ENCODE measurements at places on chromosomes 7 and 10.

GRCh38 chr10:79381804-79382221 is 34.5 kb downstream of the PPIF start:
- DNase-seq = no peak

- no peak for DNase-seq
Observed at GRCh38 chr7:70704831-70705346, 427.1 kb upstream of the GALNT17 start.

GRCh38 chr7:54757711-54758110 is 1.3 kb downstream of the SEC61G start:
- no peak for DNase-seq

DNA sequence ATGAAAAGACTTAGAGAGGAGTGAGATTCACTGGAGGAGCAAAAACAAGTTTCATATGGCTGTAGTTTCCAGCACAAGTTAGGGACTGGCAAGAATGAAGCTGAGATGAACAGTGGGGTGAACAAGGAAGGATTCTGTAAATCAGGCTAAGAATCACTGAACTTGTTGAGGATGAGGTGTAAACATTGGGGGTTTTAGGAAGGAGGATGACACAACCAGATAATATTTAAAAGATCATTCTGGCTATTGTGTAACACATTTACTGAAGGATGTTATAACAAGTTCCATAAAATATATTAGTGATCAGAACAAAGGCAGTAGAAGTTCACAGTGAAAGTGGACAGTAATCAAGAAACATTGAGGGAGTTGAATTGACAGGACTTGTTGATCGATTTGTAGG is 68.9 kb downstream of the CD36 start:
- DNase-seq = no peak

DNA sequence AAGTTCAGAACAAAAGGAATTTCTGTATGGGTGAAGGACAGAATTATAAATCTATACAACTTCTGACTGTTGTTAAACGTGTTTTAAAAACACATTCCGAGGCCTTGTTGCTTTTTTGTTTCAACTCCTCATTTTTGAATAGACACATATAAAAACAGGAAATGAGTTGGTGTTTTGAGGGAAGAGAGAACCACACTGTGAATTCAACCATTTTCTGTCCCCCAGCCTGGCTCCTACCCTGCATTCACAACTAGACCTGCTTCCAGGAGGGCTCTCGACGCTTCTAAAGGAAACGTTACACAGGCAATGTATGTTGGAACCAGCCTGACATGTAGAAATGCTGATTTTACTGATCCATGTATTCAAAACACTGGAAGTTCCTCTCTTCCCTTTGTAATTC is 76.5 kb downstream of the OR13A1 start:
- no peak for DNase-seq

GRCh38 chr7:36682102-36682501 is 42.2 kb downstream of the AOAH start:
- DNase-seq = no peak

DNA sequence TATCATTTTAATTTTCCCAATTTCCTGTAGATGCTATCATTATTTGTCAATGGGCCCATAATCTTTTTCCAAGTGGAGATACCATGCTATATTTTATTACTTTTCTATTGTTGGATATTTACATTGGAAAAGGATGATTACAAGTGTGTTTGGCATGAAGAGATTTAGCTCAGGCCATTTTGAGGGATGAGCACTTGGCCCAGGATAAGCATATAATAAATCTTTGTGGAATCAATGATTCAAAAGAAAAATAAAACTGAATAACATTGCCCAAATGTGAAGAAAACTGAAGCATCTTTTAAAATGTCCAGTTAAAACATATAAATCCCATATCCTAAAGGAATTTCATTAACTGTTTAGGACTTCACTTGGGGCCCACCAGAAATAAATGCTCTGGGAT is 260.9 kb upstream of the BMPER start:
- no peak for DNase-seq

- DNase-seq = no peak
Observed at GRCh38 chr10:35495521-35496119, 109.5 kb upstream of the GJD4 start.

DNA sequence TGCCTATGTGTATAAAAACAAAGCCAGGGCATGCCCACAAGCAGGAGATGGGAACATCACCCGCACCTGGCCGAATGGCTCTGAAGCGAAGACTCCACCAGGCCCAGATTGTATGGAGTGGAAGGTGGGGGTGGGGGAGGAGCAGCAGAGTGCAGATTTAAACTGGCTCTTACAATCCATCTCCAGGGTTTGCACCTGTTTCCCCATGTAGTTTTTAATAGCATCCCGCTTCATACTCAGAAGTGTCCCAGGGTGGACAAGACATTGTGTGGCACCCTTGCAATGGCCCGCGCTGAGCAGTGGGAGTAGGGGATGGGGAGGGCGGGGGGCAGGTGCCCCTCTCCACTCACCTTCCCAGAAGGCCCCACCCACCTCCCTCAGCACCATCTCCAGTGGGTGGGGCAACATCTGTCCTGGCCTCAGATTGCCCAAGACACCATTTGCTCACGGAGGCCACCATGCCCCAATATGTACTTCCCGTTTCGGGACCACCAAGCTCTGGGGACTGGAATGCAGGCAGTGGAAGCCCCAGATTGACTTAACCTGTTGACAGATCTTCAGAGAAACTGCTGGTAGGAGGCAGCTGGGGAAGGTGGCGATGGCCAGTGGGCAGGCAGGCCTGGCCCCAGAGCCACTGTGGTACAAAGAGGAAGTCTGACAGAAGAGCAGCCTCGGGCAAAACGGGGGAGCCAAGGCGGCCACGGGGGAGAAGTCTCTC is 23.0 kb downstream of the VSIR start:
- DNase-seq = no peak

GRCh38 chr7:84697506-84697905 is 489.4 kb downstream of the SEMA3D start:
- DNase-seq = no peak

DNA sequence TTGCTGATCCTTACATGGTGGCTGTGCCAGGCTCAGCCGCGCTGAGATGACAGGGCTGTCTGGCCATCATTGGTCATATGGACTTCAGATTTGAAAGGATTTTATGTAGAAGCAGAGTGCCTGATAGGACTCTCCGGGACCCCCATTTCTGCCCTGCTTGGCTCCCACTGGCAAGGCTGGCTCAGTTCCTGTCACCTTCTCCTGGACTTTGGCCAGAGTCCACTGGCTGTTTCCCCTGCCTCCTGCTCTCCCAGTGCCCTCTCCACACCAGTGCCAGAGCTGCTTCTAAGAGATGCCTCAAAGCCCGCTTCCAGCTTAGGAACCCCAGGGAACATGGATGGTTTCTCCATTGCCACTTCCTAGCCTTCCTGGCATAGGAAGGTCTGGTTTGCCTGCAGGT is 5.1 kb upstream of the SH2D4B start:
- DNase-seq = no peak

DNA sequence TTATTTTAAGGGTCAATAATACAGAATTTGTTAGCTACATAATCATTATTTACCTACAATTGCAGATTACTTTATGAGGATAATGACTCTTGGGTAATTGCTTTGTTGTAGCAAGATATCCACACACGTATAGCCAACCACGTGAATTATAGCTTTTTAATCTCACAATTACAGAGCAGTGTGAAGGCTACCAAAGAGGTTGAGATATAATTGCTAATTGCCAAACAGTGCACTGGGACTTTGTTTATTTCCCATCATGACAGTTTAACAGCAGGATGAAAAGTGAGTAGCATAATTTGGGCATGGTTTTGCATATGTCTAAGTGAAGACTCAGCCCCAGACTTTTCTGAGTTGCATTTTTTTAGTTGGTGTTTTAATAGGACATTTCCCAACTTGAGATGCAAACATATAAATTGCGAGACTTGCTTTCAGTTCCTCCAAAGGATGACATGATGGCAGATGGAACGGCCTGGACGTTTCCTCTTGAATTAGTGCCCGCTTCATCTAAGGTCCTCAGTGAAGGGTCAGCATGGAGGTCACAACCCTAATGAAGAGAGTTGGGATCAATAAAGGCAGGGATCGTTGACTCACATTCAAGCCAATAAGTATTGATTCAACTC is 180.7 kb upstream of the GPR26 start:
- DNase-seq = no peak

- no peak for DNase-seq
Observed at GRCh38 chr10:51770709-51771108, 71.3 kb upstream of the CSTF2T start.

DNA sequence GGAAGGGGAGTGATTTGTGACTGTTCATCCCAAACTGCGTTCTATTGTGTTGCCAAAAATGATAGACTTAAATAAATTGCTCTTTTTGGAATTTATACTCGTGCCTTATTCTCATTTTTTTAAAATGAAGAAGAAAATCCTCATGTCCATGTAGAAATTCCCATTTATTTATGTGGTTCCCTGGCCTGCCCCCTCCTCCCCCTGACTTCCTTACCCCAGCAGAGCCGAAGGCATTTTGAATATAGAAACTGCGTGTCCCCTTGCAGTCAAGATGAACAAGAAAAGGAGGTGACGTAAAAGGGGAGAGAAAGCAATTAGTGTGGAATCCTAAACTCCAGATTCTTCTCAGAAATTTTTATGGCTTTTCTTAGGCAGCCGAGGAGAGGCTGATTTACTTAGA is 126.1 kb downstream of the FAM204A start:
- DNase-seq = no peak

DNA sequence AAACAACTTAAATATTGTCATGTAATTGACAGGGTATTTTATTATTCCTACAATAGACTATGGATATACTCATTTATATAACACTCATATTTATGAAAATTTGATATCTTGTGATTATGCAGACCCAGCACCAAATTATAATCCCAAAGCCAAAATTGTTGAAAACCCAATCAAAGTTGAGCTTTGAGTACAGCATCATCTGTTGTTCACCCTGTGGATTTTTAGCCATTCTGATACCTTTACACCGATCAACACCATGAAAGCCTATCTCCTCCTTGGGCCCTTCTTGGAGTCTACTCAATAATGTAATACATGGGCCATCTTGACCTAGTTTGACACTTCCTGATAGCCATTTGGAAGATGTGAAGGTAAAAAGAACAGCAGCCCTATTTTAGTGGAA is 49.5 kb downstream of the AASS start:
- DNase-seq = no peak

DNA sequence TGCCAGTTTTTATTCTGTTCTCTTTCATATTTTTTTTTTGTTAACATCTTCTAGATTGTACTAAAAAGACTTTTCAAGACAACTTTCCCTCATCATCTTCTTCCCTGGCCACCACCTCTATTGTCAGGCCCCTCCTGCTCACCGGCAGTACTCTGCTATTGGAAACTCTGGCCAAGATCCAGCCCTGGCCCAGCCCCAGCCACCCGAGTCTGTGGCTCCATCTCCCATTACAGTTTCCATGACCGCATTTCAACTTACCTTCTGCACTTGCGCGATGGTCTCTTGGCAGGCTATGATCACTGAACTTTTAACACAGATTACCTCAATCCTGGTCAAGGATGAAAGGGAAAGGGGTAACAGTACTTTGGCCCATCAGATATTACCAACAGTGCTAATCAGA is 137.7 kb upstream of the POM121L12 start:
- DNase-seq = no peak

GRCh38 chr10:54800741-54801421 is at the start of gene PCDH15:
PCDH15 (minus strand) TSS chr10:54801231; CDS start chr10:54664262, 136,969 bp downstream.
- no peak for DNase-seq

GRCh38 chr10:88754287-88754686 is 5.5 kb upstream of the LIPN start:
- no peak for DNase-seq

GRCh38 chr7:101902680-101903514 is 85.5 kb downstream of the CUX1 start:
- no peak for DNase-seq

GRCh38 chr10:18681971-18682411 is 22.8 kb downstream of the ARL5B start:
- DNase-seq = no peak

- no peak for DNase-seq
Observed at GRCh38 chr10:51270936-51271530, 196.7 kb downstream of the PRKG1 start.

DNA sequence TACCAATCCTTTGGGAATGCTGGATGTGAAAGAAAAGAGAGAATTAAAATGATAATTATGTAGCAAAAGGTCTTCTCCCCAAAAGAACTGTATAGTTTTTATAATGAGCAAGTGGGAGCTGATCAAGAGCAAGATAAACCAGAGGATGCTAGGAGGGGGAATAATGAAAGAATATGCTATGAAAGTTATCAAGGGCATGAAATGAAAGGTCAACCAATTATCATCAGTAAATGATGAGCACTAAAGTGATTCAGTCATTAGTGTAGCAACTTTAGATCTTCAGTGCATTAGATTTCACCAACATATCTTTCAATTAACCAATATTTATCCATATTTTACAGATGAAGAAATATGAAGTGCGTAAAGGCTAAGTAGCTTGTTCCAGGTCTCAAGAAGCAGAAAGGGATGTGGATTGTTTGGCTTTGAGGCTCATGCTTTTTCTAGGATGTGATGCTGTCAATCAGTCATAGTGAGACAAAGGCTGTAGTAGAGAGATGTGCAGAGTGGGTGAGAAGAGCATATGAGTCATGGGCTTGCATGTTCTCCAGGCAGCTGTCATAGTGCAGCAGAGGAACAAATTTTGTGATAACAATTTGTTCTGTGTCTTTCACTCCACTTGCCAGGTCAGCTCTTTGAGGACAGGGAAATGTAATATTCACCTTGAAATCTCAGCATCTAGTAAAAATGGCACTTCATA is 5.7 kb upstream of the OR2F2 start:
- DNase-seq = no peak

GRCh38 chr10:44926751-44927351 is 15.7 kb downstream of the TMEM72 start:
- DNase-seq = no peak

GRCh38 chr10:18684416-18684815 is 25.2 kb downstream of the ARL5B start:
- no peak for DNase-seq

DNA sequence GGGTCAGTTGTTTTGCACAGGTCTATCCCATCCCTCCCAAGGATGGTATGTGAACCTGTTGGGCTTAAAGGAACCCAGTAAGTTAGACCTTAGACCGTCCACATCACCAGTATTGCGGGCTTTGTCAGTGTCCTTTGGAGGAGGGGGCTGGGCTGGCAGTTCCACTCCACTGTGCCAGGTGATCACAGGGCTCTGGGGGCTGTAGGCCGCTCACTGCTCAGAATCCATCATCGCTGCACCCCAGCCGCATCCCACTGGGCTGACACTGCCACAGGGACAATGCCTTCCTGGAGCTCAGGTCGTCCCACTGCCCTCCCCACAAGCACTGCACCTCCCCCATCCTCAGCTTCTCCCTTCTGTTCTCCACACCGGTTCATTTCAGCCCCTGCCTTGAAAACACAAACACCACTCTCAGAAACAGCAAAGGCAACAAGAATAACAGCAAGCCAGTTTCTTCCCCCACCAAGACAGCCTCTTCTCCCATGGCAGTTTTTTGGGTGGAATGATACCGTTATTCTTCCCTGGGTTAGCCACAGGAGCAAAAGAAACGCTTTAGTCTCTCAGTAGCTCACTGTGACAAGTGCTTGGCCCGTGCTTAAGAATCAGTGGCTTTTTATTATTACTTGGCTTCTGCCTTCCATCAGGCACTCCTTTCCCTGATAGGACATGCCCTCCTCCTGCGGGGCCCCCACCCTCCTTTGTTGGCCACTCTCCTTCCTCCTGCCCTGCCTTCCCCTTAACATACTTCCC is 111.2 kb downstream of the GRK5 start:
- no peak for DNase-seq

GRCh38 chr7:154577141-154577873 is 425.6 kb downstream of the PAXIP1 start:
- DNase-seq = no peak

- DNase-seq = no peak
Observed at GRCh38 chr10:100713049-100713858, 32.1 kb upstream of the PAX2 start.
